ENCODE measurements at places on chromosomes 16 and 17.

DNA sequence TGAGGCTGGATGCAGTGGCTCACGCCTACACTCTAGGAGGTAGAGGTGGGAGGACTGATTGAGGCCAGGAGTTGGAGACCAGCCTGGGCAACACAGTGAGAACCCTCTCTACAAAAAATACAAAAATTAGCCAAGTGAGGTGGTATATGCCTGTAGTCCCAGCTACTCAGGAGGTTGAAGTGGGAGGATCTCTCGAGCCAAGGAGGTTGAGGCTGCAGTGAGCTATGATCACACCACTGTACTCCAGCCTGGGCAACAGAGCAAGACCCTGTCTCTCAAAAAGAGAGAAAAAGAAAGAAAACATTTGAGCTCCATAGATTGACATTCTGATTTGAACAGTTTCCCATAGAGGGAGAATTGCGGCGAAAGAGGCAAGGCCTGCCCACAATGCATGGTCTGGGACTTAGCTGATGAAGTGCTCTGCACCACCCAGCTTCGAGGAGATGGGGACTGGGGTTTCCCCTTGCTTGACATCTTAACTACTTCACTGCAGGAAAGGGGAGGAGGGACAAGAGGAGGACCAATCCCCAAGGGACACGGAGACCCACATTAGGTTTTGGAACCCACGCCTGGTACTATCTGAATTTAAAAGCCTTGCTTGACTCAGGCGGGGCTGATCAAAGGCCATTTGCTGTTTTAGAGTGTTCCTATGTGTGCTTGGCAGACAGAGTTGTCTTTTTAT lies 21.7 kb downstream of the MSI2 start:
- DNase-seq = no peak

GRCh38 chr17:67403483-67403882 lies 26.4 kb downstream of the PITPNC1 start:
- no peak for DNase-seq

- no peak for DNase-seq
Observed at GRCh38 chr16:722835-723633, 2.1 kb downstream of the ANTKMT start.

DNA sequence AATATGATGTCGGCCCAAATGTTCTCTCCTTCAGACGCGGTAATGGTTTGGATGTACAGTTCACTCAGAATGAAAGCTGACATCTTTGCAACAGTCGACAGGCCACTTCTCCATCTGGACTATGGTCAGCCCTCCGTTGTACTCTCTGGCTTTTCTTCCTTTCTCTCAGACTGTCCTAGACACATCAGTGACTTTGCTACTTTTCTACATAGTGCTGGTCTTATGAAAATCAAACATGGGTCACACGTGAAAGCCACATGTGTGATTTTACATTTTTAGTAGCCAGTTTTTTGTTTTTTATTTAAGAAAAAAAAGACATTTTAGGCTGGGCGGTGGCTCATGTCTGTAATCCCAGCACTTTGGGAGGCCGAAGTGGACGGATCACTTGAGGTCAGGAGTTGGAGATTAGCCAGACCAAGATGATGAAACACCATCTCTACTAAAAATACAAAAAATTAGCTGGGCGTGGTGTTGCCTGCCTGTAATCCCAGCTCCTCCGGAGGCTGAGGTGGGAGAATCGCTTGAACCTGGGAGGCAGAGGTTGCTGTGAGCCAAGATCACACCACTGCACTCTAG lies 644.1 kb downstream of the KCNJ2 start:
- no peak for DNase-seq

GRCh38 chr17:41627316-41628072 lies 3.1 kb upstream of the KRT17 start:
- DNase-seq = no peak

- peak; percentile 31 for DNase-seq
Observed at GRCh38 chr16:17251496-17251895, 219.3 kb downstream of the XYLT1 start.

DNA sequence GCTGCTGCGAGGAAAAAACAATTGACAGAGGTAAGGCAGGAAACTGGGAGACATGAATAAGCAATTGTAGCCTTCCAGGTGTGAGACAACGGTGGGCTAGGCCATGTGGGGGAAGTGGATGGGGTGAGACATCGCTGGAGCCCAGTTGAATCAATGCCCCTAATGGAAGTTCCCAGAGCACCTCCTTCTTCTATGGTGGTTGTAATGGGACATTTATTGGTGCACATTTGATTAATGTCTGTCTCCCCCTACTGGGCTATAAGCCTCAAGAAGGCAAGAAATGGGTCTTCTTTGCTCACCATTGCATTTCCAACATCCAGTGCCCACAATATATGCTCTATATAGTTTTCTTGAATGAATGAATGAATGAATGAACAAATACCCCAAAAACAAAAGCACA lies 22.7 kb upstream of the CD300E start:
- DNase-seq = peak; percentile 26

DNA sequence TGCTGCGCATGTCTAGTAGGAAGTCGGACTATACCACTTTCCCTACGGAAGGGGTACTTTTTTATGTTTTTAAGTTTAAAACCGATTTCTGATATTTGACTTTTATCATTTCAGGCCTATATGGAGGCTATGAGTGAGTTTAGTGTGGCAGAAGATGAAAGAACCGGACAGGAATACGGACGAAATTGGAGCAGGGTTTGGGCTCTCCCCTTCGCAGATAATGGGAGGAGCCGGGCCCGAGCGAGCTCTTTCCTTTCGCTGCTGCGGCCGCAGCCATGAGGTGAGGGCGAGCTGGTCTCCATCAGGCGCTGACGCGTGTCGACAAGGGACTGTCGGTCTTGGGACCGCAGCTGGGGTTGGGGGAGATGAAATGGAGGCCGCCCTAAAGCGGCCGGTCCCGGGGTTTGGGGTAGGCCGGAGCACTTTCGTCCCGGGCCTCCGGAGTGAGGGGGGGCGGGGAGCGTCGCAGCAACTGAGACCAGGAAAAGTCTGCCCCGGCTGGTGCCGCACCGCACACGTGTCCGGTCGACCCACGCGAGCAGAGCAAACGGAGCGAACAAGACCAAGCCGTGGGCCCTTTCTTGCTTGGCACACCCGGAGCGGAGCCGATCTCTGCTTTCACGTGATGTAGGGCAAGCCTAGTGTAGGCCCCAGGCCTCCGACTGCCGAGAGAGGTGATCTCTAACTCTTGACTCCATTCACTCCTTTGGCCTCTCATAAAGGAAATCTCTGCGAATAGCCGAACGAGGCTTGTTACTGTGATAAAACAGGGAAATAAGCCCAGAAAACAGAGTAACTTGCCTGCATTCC lies at the start of gene RPL19:
Gene RPL19 (plus strand): TSS at position 214 of the 810 bp plus-strand sequence. CDS start 62 bp downstream, at position 276.
- peak; percentile 83 for DNase-seq

DNA sequence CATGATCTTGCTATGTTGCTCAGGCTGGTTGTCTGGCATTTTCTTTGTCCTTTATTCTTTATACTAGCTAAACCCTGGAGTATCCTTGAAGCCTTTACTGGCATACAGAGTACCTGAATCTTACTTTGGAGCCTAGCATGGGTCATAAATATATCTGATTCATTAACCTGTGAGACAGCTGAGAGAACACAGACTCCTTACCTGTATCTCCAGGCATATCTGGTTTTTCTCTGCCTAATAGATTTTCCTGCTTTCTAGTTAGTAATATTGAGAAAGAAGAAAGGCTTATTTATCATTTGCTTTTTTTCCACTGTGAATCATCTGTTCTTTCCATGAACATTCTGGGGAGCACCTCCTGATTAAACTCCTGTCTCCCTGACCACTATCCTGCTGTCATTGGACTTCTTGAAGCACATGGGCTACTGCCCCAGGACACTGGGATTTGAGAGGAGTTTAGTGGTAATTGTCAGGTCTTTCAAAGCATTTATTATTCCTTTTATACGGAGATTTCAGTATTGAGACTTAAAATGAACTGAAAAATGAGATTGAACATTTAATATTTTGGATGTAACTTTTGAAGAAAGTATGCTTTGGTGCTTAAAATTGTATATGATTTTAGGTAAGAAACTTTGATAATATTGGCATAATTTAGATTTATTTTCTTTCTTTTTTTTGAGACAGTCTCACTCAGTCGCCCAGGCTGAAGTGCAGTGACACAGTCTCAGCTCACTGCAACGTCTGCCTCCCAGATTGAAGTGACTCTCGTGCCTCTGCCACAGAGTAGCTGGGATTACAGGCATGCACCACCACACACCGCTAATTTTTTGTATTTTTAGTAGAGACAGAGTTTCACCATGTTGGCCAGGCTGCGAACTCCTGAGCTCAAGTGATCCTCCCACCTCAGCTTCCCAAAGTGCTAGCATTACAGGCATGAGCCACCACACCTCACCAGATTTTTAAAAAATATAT lies 8.6 kb downstream of the PDP2 start:
- no peak for DNase-seq

DNA sequence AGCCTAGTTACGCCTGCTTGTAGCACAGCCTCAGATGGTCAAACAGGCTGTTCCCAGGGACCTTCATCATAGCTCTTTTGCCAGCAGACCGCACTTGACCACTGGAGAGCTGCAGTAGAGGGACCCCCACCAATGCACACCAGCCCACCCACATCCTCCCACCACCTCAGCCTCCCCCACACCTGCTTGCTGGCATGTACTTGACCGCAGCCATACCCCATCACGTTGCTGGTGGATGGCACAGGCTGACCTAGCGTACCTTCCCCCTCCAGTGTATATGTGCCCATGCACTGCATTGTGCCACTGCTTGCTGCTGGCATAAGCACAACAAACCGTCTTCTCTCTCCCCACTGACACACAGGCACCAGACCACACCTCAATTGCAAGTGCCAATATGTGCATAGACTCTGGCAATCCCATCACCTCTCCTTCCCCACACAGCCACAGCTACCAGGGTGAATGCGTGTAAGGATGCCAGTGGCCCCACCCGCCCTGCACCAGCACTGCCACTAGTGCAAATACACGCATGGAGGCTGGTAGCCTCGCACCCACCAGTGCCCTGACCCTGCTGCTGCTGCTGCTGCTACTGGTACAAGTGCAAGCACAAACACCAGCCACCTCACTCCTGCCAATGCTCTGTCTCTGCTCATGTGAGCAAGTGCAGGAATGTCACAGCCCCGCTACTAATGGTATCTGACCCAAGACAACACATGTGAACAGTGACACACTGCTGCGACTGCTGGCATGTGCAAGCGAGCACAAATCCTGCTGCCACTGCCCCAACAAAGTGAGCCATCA lies 1377.6 kb downstream of the CDH11 start:
- DNase-seq = no peak

All from NCI-H345 (cell line).